Activated CD8-positive, alpha-beta T cell treated with anti-CD3 and anti-CD28 coated beads, Interleukin-2, amount 10 ng/mL, durations not matched to agents 7 days and 5 days (primary cell): ENCODE measurements at places on chromosomes 6 and 20. TPM values are rescaled to one million over a fixed set of nuclear protein-coding genes. Genes with fewer than 3 reads are reported as not detected.

DNA sequence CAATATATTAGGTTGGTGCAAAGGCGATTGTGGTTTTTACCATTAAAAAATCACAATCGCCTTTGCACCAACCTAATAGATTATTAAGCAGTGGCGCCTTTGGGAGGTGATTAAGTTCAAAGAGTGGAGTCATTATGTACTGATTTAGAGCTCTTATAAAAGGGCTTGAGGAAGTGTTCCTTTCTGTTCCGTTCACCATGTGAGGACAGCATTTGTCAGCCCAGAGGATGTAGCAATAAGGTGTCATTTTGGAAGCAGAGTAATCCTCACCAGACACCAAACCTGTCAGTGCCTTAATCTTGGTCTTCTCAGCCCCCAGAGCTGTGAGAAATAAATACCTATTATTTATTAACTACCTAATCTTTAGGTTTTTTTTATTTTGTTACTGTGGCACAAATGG, 542.1 kb upstream of the MAN1A1 start:
- no peak for DNase-seq

- DNase-seq: no peak
Measured at GRCh38 chr6:28841290-28841689, 82.5 kb downstream of the TRIM27 start.

GRCh38 chr6:82984720-82985119, 80.9 kb downstream of the UBE3D start:
- no peak for DNase-seq

DNA sequence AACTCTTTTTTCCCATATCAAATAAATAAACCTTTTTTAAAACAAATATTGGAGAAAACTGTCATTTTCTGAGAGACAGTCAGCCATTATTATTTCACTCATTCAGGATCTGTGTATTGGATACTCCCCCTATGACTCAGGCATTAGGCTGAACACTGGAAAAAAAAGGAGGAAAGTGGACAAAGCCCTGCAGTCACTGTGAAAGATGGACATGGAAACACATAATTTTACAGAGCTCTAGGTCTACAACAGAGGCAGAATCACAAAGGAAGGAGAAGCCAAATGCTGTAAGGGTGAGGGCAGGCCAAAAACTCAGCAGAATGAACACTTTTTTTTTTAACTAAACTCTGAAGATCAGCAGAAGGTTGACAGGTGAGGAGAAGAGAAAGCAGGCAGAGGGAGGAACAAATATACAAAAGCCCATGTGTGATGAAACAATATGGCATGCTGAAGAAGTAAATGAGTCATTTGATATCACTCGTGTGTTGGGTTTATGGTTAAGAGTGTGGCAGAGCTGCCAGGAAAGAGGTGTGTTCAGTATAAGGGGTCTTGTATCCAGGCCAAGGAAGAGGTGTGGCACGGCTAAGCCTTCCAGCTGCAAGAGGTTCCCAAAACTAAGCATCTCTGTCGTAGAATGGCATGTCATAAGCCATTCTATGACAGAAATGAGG, 39.1 kb downstream of the EPB41L2 start:
- DNase-seq: no peak

GRCh38 chr6:37129566-37129965, 40.4 kb upstream of the PIM1 start:
- DNase-seq: no peak

PHACTR1 gene
- total RNA-seq: 0.47 TPM

DNA sequence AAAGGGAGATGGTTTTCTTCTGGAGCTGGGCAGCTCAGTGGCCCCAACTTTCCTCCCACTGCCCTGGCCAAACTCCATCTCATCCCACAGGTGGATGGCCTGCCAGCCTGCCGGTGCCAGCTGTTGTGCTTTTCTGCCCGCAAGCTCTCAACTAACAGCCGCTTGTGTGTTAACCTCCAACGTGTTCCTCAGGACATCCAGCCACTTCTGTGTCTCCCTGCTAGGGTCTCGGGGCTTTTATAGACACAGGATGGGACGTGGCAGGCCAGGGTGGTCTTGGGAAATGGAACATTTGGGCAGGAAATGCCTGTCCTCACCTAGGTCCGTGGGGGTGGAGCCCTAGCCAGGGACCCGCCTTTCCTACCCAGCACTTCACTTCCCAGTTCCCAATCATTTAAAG, 171.1 kb upstream of the RGS17 start:
- DNase-seq: no peak

GRCh38 chr20:6558341-6558740, 209.1 kb upstream of the BMP2 start:
- DNase-seq: no peak

- DNase-seq: no peak
Measured at GRCh38 chr6:79705456-79705995, 74.4 kb downstream of the SH3BGRL2 start.

DNA sequence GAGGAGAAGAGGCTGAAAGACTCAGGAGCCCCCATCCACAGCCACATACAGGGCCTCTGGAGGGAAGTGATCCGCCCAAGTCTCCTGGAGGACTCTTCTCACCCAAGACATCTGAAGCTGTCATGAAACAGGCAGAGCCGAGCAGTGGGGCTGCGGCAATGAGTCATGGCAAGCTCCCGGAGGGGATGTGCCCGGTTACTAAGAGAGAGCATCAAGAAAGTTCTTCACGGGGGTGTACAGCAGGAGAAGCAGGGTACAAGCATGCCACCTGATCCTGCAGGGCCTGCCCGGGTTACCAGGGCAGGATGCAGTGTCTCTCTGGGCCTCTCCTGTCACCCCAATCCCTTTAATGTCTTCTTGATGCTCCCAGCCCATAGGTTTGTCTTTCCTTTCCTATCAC, 21.1 kb downstream of the TRIM26 start:
- no peak for DNase-seq

DNA sequence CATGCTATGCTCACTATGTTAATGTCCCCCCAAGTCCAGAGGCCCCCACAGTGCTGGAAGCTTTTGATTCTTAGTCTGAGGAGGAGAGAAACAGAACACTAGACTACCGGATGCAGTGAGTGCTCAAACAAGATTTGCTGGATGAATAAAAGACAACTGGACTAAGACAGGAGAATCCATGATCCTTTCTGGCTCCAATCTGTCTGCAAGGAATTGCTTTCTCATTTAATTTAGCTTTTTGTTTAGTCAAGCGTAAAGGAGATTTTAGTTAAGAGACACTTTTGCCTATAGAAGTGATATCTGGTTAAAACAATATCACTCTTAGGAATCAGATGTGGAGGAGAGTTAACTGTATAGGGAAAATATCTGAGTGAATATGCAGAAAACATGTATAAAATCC, 13.5 kb downstream of the LYRM4 start:
- DNase-seq: no peak

DNA sequence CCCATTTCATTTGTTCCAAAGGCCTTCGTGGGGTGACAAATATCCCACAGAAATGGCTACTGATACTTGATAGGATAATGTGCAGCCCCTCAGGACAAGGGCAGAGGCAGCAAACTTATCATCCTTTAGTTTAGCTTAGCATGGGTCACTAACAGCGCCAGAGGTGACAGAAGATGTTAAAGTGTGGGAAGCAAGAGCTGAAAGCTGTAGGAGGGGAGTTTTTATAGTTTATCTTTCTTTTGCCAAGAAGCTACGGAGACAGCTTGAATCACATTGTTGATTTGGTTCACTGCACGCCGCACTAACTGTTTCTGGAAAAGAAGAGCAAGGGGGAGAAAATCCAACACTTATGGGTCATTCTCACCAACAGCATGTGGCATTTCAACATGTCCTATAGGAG, 773.9 kb upstream of the MMS22L start:
- no peak for DNase-seq

HLA-DQB1 gene
- 13.4 TPM for total RNA-seq

GRCh38 chr20:2259731-2260130, 36.1 kb upstream of the TGM3 start:
- no peak for DNase-seq

DNA sequence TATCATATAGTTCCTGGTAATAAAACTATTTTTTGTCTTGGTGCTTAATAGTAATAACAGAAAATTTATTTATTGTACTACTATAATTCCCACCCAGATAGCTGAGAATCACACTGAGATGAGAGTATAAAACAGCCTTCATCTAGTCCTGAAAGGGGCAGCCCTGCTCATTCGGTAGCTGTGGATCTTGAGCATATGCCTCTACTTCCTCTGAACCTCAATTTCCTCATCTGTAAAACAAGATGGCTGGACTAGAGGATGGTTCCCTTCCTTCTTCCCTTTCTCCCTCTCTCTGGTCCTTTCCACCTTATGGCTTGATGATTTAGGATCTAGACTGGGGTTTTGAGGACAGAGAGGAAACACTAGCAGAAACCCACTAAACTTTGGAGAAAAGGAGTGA, 15.0 kb downstream of the FKBP5 start:
- DNase-seq: no peak

DNA sequence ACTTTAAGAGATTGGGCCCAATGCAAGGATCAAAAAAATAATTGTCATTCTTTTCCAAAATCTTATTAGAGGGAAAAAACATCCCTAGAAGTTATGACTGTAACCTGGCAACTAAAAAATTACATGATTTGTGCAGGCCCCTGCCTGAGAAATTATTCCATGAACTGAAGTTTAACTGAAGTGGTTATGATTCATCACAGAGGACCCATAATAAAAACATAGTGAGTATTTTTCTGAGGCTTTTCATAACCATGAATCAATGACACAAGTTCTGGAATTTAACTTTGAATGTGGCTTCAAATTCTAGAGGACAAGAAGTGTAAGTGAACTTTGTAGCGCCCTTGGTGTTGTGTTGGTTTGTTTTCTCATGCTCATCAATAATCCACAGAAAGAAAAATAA, 31.1 kb upstream of the CARMIL1 start:
- DNase-seq: no peak

DNA sequence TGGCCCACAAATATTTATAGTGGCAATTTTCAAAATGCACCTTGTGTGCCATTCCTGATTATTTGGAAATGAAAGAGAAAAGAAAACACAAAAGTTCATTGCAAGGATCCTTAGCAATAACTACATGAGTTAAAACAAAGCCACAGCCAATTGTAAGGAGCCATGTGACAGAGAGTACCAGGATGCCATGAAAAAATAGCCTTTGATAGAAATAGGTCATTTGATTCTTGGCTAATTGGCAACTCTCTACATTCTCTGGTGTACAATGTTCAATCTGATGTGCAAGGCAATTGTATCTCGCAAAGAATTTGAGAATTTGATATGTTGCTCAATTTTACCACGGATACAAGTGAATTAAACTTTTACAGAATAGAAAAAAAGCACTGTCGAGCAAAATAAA, 9.6 kb downstream of the HLA-A start:
- no peak for DNase-seq

MYH7B gene
- 0.13 TPM for total RNA-seq

OR2W1 gene
- total RNA-seq: not detected

- DNase-seq: no peak
Measured at GRCh38 chr20:14832630-14833029, 495.2 kb upstream of the FLRT3 start.

DNA sequence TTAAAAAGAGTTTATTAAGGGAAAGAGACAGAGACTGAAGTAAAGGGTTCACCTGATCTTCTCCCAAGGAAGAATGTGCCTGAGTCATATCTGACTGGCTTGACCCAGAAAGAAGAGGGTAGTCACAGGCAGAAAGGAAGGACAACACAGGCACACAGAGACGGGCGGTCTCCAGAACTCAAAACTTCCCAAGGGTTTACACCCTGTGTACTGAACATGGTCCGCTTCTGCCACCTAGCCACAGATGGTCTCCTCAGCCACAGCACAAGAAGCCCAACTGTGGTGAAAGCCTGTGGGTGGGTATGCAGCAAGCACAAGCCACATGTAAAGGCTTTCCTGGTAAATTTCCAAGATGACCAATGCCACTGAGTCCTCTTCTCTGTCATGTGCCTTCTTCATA, 17.2 kb downstream of the UNC5CL start:
- no peak for DNase-seq

DNA sequence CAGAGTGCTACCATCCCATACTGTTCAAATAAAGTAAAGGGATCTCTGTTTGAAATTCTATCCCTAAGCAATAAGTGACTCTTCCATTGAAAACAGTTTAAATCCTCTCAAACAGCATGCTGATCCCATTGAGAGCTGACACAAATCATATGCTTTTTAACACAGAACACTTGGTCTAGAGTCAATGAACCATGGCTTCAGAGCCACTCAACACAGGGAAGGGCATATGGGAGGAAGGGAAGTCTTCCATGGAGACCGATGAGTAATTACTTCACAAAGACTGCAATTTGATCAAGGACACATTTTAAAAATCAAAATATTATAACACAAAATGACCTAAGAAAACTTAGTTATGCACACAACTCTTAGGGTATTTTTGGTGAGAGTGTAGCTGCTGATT, 1073.0 kb upstream of the MAP3K7 start:
- no peak for DNase-seq

GRCh38 chr20:63494420-63495166, 4.3 kb downstream of the EEF1A2 start:
- no peak for DNase-seq

GRCh38 chr6:121216928-121217327, 117.4 kb downstream of the TBC1D32 start:
- DNase-seq: no peak

DNA sequence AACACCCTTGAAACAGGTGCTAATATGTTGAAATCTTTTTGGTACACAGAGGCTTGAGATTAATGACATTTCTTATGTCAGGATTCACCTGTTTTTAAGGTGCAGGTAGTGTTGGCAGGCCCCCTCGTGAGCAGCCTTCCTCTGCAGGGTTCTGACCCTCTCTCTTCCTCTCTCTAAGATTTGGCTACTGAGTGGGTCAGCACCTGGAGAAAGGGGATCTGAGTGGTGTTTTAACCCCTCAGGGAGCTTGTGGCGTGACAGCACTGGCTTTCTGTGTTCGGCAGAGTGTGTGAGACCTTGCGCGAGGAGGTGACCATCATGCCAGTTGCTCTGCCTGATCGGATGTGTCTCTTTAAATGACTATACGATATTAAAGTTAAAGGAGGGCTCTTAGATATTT, 37.1 kb downstream of the HIVEP1 start:
- no peak for DNase-seq

- DNase-seq: no peak
Measured at GRCh38 chr6:67248077-67248476, 1387.0 kb upstream of the ADGRB3 start.

DNA sequence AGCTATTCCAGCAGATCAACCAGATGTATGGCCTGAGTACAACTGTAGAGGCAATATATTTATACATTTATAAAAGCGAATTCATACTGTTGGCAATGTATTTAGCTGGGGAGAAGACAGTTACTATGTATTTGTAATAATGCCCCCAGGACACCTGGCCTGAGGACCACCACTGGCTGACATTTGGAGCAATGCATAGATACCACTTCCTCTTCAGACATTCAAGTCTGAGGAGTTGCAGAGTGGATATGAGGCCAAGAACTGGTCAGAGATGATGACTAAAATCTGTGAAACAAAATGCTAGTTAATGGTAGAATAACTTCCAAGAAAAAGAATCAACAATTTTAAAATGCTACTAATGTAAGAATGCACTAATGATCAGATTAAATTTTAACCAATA, 462.3 kb downstream of the CDC5L start:
- no peak for DNase-seq

- DNase-seq: no peak
Measured at GRCh38 chr6:33163540-33163939, 28.7 kb downstream of the COL11A2 start.
